ENCODE measurements at places on chromosomes 3 and 15.

GRCh38 chr15:74906450-74907162 lies at the start of gene FAM219B:
Gene FAM219B, minus strand, starts transcription at chr15:74906851. Its CDS starts 51 bp downstream, at chr15:74906800.
- peak; percentile 84 for DNase-seq

DNA sequence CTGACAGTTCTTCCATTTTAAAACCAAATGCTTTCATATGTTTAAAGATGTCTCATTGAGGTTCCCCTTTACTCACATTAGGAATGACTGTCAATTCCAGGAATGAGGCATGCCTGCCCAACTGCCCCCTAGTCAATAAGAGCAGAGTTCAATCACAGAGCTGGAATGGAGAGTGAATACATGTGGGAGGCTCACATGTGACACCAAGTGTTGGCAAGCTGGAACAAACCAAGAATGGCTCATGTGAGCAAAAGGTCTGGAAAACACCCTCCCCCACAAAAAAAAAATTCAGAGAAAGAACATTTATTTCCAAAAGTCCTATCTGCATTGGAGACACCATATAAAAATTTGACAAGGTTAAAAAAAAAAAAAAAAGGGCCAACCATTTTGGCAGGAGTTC lies 3.7 kb downstream of the PBRM1 start:
- DNase-seq = peak; percentile 87

DNA sequence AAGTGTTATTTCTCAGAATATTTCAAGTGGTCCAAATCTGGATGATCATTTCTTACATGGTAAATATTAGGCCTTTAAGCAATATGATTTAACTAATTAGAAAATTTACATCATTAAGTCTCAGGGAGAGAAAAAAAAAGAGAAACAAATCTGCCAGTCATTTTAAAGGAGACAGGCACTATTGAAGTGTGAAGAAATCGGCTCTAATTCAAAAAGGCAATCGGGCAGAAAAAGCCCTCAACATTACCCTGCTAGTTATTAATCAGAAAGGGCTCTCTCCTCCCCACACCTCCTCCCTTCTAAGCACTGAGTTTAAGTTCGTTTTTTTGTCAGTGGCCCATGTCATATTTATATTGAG lies 215.9 kb downstream of the MEIS2 start:
- DNase-seq = no peak

DNA sequence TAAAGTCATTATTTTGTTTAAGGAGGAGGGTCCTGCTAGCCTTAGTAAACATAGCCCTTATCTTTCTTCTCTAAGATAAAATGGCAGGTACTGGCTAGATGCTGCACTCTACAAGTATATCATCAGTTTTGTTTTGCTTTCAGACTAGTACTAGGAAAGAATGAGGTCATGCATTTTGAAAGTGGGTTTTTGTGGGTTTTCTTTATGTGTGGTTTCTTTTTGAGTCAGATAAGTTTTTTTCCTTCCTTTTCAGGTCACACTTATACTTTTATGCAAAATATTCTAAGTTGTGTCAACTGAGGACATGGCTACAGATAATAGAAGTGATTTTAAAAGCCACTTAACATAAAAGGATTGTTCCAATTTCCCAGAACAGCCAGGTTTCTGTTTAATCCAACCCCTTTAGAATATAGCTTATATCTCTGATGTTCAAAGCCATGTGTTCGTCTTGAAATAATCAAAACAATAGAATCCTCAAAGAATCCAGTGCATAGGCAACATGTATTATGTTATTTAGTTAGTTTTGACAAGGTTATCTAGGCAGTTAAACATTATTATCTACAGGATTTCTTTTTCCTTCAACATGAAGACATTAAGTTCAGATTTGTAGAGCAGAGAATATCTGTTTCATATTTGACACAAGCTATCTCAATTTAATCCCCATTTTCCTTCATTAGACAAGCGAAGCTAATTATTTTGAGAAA lies 406.2 kb downstream of the RBMS3 start:
- peak; percentile 76 for DNase-seq

DNA sequence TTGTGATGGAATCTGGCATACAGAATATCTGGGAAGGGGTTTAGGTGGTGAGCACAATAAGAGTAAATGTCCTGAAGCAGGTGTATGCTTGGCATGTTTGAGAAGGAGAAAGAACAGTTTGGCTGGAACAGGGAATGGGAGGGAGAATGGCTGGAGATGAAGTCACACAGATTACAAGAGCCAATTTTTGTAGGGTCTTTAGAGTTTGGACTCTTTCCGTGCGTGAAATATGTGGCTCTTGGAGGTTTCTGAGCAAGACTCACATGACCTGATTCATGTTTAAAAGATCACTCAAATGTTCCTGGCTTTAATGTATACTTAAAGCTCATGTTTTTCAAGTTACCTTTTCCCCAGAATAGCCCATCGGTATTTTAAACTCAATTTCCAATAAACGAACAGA lies 32.8 kb downstream of the SPRED1 start:
- no peak for DNase-seq

DNA sequence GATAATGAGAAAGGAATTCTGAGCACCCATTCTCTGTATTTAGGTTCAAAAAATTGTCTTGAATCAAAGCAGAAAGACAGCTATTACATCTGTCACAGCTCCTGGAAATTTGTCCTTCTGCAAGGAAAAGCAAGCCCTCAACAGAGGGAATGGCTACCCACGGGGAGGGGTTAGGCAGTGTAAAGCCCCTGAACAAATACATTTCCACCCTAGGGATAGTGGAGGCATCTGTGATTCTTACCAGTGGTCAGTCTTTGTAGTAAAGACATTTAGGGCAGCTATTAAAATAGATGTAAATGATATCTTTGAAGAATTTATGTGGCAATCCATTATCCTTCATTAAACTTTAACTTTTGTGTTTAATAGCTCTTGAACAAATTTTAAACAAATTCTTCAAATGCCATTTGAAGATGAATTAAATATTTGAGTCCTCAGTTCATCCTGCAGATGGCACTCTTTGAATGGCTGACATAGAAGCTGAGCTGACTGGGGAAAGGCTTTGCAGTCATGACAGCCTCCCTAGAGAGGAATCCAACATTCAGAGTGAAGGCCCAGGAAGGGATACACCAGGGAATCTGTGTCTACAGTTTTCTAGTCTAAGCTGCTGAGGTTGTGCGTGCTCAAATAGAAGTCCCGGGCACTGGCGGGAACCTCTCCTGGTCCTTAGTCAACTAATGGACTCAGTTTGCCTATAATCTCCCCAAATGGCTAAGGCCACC lies 359.7 kb upstream of the ROPN1 start:
- DNase-seq = peak; percentile 76

GRCh38 chr3:149152420-149152819 lies 23.0 kb downstream of the HPS3 start:
- peak; percentile 47 for DNase-seq

- DNase-seq = no peak
Measured at GRCh38 chr15:79862191-79862590, 34.6 kb downstream of the MTHFS start.

DNA sequence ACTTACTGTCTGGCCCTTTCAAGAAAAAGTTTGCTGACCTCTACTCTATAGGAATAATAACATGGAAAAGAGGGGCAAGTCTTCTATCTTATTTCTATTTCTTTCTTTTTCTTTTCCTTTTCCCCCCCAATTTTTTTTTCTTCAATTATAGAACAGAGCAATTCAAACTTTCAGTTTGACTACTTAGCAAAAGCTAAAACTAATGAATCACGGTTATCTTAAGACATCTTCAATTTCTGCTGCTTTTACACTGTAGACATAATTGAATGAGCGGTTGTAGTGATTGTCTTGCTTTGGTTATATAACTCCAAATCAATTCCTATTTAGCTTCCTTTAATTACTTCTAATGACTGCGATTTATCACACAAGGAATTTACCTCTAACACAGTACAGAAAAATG lies 74.3 kb upstream of the P2RY1 start:
- no peak for DNase-seq

DNA sequence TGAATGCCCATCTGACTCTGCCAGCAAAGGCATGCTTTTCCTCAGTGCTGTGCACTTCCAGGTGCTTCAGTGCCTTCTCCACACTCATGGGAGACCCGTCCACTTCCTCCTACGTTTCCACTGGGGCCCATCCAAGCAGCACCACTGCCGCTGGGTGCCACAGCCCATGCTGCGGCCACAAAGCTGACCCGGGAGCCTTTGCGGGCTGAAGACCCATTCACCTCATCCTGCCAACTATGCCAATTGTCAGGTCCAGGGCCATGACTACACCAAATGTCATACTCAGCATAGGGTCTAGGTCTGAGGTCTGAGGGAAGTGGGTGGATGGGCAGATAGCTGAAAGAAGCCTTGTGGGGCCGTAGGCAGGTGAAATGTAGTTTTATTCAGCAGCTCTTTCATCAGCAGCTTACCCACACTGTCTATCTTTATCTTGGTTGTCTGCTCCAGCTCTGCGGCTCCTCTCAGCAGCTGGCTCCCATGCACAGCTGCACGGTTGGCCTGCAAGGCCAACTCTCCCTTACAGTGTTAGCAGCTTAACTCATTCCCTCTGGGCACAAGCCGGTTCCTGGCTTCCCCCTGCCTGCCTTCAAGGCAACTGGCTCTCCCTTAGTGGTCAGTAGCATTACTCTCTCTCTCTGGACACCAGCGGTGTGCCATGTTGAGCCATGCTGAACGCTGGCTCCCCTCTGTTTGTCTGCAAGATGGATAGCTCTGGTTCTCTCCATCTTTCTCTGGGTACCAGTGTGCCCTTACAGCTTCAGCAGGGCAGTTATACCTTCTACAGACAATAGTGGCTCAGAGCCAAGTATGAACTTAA lies 63.7 kb upstream of the SIAH2 start:
- no peak for DNase-seq

Data from fibroblast of skin of right biceps (primary cell).